ENCODE measurements at places on chromosomes 1 and 21. TPM values are rescaled to one million over a fixed set of nuclear protein-coding genes. Genes with fewer than 3 reads are reported as not detected.

Gene CHIA
- total RNA-seq, result not detected

Gene CFHR3
- total RNA-seq, result not detected

GRCh38 chr1:27556781-27557595, 47.0 kb downstream of the AHDC1 start:
- peak overlapping the region; percentile 91 for H3K27ac ChIP-seq
- H3K36me3 ChIP-seq, result no peaks in the 10 kb centered on the region
- peak; percentile 90 for DNase-seq
- no peaks in the 10 kb centered on the region for H3K27me3 ChIP-seq
- H3K4me3 ChIP-seq, result no peak overlapping the region

DNA sequence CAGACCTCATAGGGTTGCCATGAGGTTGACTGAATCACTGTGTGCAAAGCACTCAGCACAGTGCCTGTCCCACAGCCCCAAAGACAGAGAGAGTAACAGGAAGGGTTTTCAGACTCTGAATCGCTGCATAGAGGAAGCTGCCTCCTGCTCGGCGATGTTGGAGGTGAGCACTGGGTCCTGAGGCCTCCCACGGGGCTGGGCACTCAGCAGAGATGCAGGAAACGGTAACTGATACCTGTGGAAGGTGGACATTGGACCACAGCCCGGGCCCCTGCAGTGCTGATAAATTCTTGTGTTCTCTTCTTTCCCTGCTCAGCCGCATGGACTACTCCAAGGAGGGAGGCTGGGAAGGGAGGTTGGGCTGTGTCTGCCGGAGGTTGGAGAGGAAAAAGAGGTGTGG, 389.7 kb downstream of the PTPRU start:
- H3K27ac ChIP-seq, result no peak overlapping the region
- peaks cover 30% of the 10 kb centered on the region for H3K27me3 ChIP-seq
- no peak overlapping the region for H3K4me3 ChIP-seq
- no peaks in the 10 kb centered on the region for H3K4me1 ChIP-seq

GRCh38 chr21:42748620-42749176, 95.3 kb downstream of the PDE9A start:
- no peak overlapping the region for H3K27ac ChIP-seq
- H3K4me3 ChIP-seq, result no peak overlapping the region
- no peak for DNase-seq
- peaks cover 20% of the 10 kb centered on the region for H3K4me1 ChIP-seq

All from spleen (tissue), 13 donors.